KG1 (cell line): ENCODE measurements at places on chromosomes 6 and 20.

DNA sequence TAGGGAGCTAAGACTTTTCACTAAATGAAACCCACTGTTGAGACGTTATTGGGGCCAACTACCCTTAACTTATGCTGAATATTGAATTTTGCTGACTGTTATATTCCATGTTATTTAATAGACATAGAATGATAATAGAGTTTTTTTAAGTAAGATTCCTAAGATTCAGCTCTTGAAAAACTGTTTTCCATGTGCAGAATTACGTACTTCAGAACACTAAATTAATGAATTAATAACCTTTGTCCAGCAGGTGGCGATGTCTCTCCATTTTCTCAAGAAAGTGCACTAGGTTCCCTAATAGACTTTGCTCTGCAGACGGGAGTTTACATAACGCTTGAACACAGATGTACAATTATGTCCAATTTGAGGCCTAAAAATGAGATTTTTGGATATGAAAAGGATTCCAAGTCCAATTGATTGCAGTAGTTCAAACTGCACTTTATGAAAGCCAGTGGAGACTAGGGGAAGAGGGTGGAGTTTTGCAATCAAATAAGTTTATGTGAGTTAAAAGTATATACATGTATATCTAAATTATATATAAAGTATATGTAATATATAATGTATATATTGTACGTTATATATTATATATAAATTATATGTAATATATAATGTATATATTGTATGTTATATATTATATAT lies 282.1 kb downstream of the UST start:
- peak; percentile 28 for DNase-seq

DNA sequence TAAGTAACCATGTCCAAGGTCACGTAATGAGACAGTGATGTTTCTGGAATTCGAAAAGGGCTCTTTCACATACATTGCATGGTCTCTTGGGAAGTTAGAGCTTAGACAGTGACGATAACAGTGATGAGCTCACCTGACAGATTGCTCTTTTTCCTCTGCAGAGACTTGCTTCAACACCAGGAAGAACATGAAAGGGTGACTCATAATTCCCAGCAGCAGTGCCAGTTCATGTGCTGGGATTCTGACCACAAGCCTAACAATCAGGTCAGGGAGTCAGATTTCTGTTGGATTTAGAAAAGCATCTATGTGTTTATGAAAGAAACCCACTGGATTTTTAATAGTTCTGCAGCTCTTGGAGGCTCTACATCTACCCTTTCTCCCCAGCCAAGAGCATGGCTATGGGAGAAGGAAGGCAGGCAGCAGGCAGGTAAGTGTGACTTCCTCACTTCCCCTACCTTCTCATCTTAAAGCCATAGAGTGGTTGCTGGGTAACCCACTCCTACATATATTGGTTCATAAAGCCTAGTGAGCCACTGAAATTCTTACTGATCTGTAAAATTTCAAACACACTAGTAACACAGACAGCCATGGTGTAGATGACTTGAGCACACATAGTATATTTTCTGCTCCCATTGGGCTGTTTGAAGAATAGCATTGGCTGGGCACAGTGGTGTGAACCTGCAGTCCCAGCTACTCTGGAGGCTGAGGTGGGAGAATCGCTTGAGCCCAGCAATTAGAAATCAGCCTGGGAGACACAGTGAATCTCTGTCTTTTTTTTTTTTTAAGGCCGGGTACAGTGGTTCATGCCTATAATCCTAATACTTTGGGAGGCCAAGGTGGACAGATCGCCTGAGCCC lies 44.4 kb upstream of the LOC128125822 start:
- no peak for DNase-seq

GRCh38 chr6:143953922-143954321 lies 54.1 kb downstream of the PLAGL1 start:
- DNase-seq: no peak

- no peak for DNase-seq
These were observed 28.0 kb downstream of the FRMD1 start for GRCh38 chr6:168050881-168051586.

GRCh38 chr6:168243812-168244376 lies 75.7 kb downstream of the DACT2 start:
- DNase-seq: no peak

GRCh38 chr20:50980071-50980681 lies 21.6 kb downstream of the MOCS3 start:
- DNase-seq: no peak

- no peak for DNase-seq
These were observed 503.5 kb downstream of the HACE1 start for GRCh38 chr6:104356197-104356596.

- no peak for DNase-seq
These were observed 5.5 kb downstream of the FAM217B start for GRCh38 chr20:59945731-59946130.

DNA sequence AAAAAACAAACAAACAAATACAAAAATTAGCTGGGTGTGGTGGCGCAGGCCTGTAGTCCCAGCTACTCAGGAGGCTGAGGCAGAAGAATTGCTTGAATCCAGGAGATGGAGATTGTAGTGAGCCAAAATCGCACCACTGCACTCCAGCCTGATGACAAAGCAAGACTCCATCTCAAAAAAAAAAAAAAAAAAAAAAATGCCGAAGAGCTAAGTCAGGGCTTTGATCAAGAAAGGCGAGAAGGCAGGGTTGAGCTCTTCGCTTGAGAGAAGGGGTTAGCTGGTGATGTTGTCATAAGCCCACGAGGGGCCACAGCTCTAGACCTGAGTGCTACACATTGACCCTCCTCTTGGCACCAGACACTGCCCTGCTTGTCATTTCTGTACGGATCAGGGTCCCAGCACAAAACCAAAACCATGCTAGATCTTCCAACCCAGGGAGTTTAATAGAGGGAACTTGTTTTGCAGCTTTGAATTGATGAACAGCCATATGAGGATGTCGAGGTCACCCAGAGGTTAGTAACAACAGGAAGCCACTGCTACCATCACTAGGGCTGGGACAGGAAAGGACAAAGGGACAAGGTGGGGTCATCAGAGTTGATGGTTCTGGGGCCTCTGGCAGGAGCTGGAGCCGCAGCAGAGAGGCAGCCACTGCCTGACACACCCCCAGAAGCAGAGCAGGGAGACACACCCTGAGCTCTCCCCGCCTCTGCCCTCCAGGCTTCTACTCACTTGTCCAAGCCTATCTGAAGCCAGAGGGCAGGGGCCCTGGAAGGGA lies 122.7 kb downstream of the SNX5 start:
- no peak for DNase-seq
